ENCODE measurements at places on chromosomes 6 and 20.

DNA sequence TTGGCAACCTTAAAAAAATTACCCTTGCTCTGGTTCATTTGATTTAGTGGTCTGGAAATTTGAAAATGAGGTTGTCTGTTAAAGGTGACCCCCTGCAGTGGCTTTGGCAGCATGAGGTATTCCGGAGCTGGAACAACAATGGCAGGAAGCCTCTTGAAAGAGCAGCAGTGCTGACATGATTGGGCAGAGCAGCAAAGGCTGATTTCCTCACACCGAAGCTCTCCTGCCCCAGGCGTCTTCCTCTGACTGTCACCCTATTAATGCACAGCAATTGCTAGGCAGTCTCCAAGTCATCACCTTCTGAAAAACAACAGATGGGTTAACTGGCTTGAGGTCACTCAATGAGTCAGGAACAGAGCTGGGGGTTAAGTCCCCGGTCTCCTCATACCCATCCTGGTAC is 241.8 kb upstream of the MMS22L start:
- H3K27ac ChIP-seq, result no peak overlapping the region
- no peak for DNase-seq
- H3K27me3 ChIP-seq, result no peaks in the 10 kb centered on the region
- no peaks in the 10 kb centered on the region for H3K4me1 ChIP-seq
- H3K36me3 ChIP-seq, result no peaks in the 10 kb centered on the region
- no peak overlapping the region for H3K4me3 ChIP-seq

- no peaks in the 10 kb centered on the region for H3K27me3 ChIP-seq
- H3K4me3 ChIP-seq, result no peak overlapping the region
Observed at GRCh38 chr6:41294214-41294872, 7.9 kb upstream of the TREM1 start.

DNA sequence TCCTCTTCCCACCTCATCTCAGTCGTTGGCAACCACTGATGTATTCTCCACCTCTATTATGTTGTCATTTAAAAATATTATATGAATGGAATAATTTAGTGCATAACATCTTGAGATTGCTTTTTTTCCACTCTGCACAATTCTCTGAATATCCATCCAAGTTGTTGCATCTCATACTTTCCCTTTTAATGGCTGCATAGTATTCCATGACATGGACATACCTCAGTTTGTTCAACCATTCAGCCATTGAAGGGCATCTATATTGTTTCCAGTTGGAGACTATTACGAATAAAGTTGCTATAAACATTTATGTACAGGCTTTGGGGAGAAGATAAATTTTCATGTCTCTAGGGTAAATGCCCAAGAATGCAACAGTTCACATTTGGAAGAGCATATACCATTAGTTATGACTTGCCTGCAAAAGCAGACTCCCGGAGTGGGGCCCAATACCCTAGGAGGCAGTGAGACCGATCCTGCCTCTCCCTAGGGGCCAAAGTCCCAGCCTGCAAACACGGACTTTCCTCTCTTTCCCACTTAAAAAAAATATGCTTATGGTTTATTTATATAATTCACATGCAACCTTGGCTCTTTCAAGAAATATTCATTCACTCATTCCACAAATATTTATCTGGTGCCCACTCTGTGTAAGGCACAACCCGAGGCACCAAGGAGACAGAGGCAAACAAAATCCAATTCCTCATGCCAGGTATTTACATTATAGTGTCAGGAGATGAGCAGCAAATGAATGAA is 227.0 kb upstream of the PMEPA1 start:
- H3K27me3 ChIP-seq, result no peaks in the 10 kb centered on the region
- no peaks in the 10 kb centered on the region for H3K36me3 ChIP-seq
- no peak overlapping the region for H3K4me3 ChIP-seq

GRCh38 chr6:116208056-116208785 is 45.7 kb downstream of the TSPYL4 start:
- peaks cover 4% of the 10 kb centered on the region for H3K36me3 ChIP-seq
- no peaks in the 10 kb centered on the region for H3K4me1 ChIP-seq
- H3K4me3 ChIP-seq, result no peak overlapping the region
- H3K27ac ChIP-seq, result no peak overlapping the region
- H3K27me3 ChIP-seq, result no peaks in the 10 kb centered on the region
- no peak for DNase-seq

GRCh38 chr6:156617376-156617775 is 159.8 kb upstream of the ARID1B start:
- no peak for DNase-seq
- no peaks in the 10 kb centered on the region for H3K27me3 ChIP-seq
- H3K4me1 ChIP-seq, result no peaks in the 10 kb centered on the region
- no peaks in the 10 kb centered on the region for H3K36me3 ChIP-seq
- no peak overlapping the region for H3K4me3 ChIP-seq
- no peak overlapping the region for H3K27ac ChIP-seq

GRCh38 chr20:16062661-16063581 is 510.3 kb downstream of the KIF16B start:
- H3K4me3 ChIP-seq, result no peak overlapping the region
- no peaks in the 10 kb centered on the region for H3K36me3 ChIP-seq
- no peaks in the 10 kb centered on the region for H3K4me1 ChIP-seq
- no peak for DNase-seq
- no peaks in the 10 kb centered on the region for H3K27me3 ChIP-seq

- H3K4me1 ChIP-seq, result no peaks in the 10 kb centered on the region
- H3K36me3 ChIP-seq, result no peaks in the 10 kb centered on the region
- no peak overlapping the region for H3K4me3 ChIP-seq
- DNase-seq, result no peak
- H3K27me3 ChIP-seq, result no peaks in the 10 kb centered on the region
- H3K27ac ChIP-seq, result no peak overlapping the region
Observed at GRCh38 chr6:124795643-124796463, 166.4 kb upstream of the RNF217 start.

- H3K27ac ChIP-seq, result no peak overlapping the region
- no peaks in the 10 kb centered on the region for H3K36me3 ChIP-seq
- H3K4me3 ChIP-seq, result no peak overlapping the region
Observed at GRCh38 chr6:72151742-72152141, 265.4 kb downstream of the RIMS1 start.

DNA sequence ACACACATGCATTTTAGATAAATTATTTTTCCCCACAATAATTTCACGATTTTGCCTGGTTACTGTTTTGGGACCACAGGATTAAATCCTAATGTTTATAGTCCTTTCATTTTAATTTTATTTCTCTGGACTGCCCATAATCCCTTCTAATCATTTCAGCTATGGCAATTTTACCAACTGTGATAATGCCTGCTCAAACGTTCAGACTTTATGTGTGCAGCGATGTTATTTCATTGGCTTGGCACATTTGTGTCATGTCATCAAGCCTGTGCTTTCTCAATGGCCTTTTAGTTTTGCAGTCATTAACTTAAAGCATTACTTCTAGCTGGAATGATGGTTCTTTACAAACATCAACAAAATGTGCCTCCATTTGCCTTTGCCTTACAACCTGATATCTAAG is 140.6 kb upstream of the HSF2 start:
- H3K27ac ChIP-seq, result no peak overlapping the region
- H3K36me3 ChIP-seq, result no peaks in the 10 kb centered on the region

DNA sequence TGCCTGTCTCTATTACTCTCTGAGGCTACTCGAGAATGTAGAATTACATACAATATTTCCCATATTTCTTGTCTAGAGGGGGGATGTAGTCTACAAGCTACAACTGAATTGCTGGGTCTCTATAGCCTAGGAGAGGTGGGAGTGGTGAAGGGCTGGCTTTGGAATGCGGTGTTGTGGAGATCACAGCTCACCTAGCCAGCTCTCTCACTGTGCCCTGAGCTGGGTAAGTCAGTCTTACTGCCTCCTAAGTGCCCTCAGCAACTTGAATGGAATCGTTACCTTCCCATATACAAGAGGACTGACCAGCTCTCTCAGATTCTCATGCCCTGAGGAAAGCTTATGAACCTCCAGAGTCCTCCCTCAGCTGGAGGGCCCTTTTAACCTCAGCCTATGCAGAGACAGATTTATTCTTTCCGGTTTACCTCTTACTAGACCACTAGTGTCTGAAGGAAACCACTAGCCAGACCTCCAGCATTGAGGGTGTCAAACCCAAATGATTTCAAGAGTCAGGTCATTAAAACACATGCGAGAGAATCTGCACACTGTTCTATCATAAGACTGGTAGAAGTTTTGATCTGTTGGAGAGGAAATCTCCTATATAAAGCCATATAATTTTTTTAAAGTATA is 20.6 kb downstream of the VIP start:
- H3K36me3 ChIP-seq, result no peaks in the 10 kb centered on the region
- no peaks in the 10 kb centered on the region for H3K4me1 ChIP-seq
- H3K27ac ChIP-seq, result no peak overlapping the region

DNA sequence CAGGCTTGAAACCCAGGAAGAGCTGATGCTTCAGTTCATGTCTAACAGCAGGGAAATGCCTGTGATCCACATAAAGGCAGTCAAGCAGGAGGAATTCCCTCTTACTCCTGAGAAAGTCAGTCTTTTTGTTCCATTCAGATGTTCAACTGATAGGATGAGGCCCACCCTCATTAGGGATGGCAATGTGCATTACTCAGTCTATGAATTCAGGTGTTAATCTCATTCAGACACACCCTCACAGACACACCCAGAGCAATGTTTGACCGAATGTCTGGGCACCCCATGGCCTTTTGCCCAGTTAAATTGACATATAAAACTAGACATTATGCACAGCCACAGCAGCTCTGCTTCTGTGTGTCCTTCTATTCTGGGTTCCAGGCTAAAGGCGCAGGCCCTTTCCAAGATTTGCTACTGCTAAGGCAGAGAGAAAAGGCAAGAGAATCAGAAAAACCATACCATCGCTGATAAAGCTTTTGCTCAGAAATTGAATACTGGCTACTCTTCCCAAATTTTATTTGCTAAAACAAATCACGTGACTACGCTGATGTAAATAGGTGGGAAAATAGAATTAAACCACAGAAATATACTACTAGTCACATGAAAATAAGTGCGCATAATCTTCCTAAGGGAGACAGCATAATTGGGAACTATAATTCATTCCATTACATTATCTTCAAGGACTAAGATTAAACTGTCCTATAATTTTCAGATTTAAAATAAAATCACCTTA is 625.0 kb upstream of the MAN1A1 start:
- no peaks in the 10 kb centered on the region for H3K27me3 ChIP-seq
- no peak overlapping the region for H3K27ac ChIP-seq
- H3K4me1 ChIP-seq, result no peaks in the 10 kb centered on the region
- H3K4me3 ChIP-seq, result no peak overlapping the region
